ENCODE measurements at places on chromosomes 2 and 18.

DNA sequence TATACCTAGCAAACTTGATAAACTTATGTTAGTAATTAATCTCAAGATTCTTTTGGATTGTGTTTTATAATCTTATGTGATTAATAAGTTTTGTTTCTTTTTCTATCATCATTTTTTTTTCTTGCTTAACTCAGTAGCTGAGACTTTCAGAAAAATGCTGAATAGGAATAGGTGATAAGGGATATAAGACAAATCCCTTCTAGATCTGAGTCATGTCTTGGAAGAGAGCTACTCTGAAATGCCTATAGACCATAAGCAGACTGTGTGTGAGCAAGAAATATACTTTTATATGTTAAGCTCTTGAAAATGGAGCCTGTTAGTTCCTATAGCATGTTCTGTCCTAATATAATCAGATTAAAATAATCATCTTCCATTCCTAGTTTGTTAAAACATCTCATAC lies 29.6 kb downstream of the CYBRD1 start:
- DNase-seq, result no peak

GRCh38 chr2:73239776-73240175 lies 5.7 kb downstream of the CCT7 start:
- DNase-seq, result no peak

GRCh38 chr2:102072741-102073140 lies 69.8 kb upstream of the IL1R1 start:
- no peak for DNase-seq

DNA sequence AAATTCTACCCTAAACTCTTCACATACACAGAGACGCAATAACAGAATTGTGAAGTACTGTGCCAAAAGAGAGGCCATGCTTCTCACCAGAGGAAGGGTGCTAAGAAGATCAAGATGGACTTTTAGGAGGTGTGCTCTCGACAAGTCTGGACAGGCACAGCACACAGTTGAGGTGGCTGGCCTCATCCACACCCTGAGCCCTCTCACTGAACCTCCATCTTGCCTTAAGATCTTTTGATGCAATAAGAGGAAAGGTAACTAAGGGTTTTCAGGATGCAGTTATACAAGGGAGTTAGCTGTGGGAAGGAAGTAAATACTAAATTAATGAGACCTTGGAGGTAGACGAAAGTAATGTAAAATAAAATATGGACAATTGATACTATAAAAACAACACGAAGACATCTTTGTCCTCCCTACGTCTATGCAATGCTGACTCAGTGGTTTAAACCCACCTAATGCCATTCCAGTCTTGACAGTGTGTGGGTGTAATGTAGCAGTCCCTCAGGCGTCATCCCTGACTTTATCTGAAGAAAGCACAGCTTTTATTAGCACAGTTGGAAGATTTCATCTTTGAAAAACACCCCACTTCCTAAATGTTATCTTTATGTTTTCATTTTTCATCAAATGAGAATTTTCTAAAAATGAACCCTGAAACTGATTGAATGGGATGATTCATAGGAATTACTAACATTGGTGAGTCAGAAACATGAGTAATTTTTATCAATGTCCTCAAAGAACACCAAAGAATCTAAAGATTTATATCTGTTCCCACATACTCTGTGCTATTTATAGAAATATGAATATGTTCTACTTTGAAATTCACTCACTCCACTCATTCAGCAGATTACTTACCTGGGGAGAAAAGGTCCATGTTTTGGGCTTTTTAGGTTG lies 34.0 kb upstream of the MALL start:
- no peak for DNase-seq

DNA sequence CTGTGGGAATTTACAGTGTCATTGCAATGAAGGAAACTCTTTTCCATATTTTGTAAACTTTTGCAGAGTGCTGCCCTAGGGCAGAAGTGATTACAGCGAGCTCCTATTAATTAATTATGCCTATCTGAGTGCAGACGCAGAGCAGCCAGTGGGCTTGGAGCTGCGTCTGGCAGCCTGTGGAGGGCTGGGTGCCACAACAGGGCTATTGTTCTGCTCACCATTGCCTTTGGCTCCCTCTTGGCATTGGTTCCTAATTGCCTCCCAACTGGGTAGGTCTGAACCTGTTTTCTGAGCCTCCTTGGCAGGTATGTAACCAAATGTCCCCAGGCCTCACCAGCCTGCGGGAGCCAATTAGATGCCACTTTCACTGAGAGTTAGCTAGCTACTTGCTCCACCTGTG lies 25.6 kb upstream of the ITGB6 start:
- no peak for DNase-seq

GRCh38 chr2:200454927-200455801 lies 54.7 kb downstream of the KCTD18 start:
- no peak for DNase-seq

- no peak for DNase-seq
Measured at GRCh38 chr2:68878071-68878711, 7.0 kb upstream of the BMP10 start.

GRCh38 chr2:64192125-64192479 lies 47.9 kb upstream of the PELI1 start:
- no peak for DNase-seq

- DNase-seq, result no peak
Measured at GRCh38 chr2:214035091-214035852, 375.6 kb upstream of the VWC2L start.

- DNase-seq, result no peak
Measured at GRCh38 chr18:51767293-51767692, 569.8 kb upstream of the MEX3C start.

DNA sequence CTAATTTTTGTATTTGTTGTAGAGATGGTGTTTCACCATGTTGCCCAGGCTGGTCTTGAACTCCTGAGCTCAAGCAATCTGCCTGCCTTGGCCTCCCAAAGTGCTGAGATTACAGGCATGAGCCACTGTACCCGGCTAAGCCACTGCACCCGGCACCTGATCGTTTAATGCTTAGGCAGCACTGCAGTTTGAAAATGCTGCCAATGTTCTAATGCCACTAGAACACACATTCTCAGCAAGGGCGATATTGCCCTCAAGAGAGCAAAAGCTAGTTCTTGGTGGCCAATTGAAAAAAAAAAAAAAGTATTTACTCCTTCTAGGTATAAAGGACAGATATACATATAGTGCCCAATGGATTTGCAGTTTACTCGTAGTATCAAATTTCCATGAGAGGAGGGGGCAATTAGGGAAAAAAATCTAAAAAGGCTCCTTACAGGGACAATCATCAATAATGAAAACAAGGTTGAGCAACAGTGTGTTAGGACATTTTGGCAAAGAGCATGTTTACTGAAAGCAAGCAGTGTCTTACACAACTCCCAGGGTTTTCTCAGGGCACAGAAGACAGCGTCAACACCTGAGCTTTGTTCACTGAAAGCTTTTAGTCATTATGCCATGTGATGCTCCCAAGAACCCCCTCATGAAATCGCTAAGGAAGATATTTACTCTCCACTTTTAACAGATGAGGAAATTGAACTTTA lies 199.9 kb upstream of the PKDCC start:
- no peak for DNase-seq

DNA sequence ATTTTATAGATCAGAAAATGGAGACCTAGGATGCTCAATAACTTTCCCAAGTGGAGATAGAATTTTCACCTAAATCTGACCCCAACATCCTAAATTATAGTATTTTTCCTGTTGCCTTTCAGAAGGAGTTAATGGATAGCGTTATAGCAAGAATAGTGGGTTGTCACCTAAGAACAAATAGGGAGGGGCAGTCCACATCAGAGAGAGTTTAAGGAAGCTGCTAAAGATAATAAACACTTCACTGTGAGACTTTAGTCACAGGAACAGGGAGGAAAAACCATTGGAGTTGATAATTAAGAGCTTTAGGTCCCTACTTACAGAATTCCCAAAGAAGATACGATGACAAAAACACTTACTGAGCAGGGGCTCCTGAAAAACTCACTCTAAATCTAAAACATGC lies 229.4 kb downstream of the PDE11A start:
- DNase-seq, result no peak

- DNase-seq, result no peak
Measured at GRCh38 chr2:64972876-64973275, 16.3 kb upstream of the SLC1A4 start.

DNA sequence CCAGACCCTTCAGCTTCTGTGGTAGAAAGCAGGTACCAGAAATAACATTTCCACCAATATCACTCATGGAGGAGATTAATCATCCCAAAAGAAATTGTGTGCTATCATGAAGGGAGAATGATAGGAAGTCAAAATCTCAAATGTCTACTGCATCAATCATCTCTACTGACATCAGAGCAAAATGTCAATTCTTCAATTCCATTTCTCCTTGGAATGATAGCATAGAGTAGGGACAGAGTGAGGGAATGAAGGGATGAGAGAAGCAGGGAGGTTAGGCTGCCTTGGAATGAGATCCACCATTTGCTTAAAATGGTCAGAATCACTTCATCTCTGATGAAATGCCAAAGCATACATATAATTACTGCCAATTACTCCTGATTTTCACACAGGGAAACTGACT lies 371.8 kb upstream of the ACVR2A start:
- no peak for DNase-seq

- no peak for DNase-seq
Measured at GRCh38 chr2:143263066-143263625, 133.9 kb downstream of the ARHGAP15 start.

DNA sequence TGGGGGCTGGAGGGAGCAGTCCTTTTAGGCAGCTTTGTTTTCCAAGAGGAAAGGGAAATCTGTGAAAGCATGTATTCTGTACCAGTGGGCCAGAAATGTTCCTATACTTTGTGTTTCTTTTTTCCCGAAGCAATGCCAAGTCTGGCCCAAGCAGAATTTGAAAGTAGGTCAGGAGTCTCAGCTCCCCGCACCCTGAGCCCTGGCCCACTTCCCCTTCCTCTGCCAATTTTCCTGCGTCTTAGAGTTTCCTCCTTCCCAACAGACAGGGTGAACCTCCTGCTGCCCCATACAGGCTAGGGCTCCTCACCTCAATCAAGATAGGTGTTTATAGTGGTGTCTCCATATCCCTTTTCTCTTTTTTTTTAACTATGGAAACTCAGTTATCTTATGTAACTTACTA lies 65.3 kb downstream of the KCTD18 start:
- no peak for DNase-seq

- DNase-seq, result no peak
Measured at GRCh38 chr2:32772638-32773447, 145.0 kb downstream of the TTC27 start.

DNA sequence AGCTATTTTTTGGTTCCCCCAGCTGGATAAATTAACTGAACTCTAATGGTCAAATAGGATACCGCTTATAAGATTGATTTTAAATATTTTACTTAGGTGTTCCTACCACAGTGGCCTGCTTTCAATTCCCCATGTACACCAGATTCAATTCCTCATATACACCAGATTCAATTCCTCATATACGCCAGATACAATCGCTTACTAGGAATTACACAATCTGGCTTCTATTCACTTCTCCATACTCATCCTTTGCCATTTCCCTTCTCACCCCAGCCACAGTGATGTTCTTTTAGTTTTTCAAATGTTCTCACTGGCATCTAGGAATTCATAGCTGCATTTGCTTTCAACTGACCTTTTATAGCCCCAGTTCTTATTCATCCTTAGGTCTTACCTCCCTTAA lies 66.5 kb downstream of the SLC40A1 start:
- no peak for DNase-seq

GRCh38 chr2:11303290-11304013 lies 41.0 kb downstream of the ROCK2 start:
- no peak for DNase-seq

- DNase-seq, result no peak
Measured at GRCh38 chr2:218137514-218137913, 11.7 kb downstream of the CXCR2 start.

DNA sequence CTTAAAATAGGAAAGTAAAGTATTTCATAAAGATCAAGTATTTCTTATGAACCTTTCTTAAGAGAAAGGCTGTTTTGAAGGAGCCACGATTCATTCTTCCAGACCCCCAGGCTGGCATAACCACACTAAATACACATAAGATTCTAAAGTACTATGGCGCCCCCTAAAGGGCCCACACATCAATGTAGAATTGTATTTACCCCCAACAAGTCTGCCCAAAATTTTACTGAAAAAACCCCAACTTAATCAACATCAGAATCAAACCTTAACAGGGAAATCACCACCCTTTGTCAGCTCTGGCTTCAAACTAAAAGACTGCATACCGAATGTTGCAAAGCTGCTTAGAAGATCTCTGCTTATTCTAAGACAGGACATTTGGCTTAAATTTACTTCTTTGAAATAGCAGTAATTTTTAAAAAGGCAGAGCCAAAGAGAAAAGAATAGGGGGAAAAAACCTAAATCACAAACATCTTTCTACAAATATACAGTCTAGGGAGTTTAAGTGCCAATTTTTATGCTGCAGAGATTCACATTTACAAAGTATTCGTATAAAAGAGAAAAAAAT lies 20.4 kb upstream of the BCL2 start:
- peak; percentile 16 for DNase-seq

DNA sequence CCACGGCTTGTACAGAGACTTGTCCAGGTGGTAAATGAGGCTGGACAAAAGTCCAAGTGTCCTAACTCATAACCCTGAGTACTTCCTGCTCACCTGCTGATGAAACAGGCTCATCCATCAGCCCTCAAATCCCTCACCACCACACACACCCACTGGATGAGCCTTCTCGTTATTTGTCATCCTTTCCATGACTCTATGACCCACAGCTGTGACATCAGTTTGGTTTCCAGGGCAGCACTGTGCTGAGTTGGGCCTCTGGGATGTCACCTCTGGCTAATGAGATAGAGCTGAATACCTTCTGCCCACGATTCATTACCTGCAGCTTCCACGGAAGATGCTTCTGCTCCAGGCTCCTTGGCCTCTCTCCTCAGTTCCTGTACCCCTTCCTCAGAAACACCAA lies 39.4 kb downstream of the SLC14A2 start:
- DNase-seq, result no peak

GRCh38 chr2:199590321-199591203 lies 132.8 kb upstream of the SATB2 start:
- DNase-seq, result no peak

- no peak for DNase-seq
Measured at GRCh38 chr2:146867477-146867986, 977.3 kb upstream of the ACVR2A start.

DNA sequence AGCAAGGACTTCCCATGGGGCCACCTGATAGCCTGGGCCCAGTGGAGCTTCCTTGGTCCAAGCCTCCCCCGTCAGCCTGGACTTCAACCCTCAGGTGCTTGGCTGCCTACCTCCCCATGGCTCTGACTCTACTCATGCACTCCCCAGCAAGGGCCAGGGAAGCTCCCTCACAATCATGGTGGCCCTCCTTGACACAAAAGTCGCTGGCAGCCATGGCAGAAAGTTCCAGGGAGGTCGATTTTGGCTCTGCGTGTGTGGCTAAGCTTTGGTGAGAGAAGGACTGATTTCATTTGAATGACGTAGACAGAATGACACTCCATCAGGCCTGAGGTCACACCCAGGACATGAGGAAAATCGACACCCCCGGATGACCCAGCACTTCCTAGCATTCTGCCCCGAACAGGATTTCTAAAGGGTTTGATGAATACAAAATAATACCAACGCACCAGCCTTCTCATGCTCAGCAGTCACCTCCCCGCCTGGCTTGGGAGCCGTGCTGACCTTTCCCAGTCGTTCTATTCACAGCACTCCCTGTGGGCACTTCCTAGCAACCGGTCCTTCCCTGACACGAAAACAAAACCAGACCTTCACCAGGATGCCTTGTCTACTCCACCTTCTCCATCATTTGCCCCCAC lies 52.7 kb downstream of the LBH start:
- no peak for DNase-seq

- no peak for DNase-seq
Measured at GRCh38 chr2:216700781-216701180, 5.4 kb upstream of the IGFBP5 start.

GRCh38 chr2:185201063-185201462 lies 537.5 kb upstream of the FSIP2 start:
- no peak for DNase-seq
